Sciatic nerve (tissue), 2 donors: ENCODE measurements at places on chromosomes 2 and 18. TPM values are rescaled to one million over a fixed set of nuclear protein-coding genes. Genes with fewer than 3 reads are reported as not detected.

DNA sequence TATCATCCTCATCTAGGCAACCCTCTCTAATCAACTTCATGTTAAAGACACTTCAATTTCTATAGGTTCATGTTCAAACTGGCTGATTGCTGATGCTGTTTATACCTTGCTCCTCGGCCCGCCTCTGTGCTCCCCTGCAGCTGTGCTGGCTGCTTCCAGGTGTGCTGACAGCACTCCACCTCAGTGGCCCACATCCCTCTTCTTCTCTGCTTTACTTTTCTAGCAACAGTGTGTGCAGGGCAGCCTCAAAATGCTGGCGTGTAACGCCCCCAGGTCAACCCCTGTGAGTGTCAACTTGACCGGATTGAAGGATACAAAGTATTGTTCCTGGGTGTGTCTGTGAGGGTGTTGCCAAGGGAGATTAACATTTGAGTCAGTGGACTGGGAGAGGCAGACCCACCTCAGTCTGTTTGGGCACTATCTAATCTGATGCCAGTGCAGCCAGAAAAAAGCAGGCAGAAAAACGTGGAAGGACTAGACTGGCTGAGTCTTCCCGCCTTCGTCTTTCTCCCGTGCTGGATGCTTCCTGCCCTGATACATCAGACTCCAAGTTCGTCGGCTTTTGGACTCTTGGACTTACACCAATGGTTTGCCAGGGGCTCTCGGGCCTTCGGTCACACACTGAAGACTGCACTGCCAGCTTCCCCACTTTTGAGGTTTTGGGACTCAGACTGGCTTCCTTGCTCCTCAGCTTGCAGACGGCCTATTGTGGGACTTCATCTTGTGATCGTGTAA, 94.7 kb downstream of the COL6A3 start:
- DNase-seq = peak; percentile 51

DNA sequence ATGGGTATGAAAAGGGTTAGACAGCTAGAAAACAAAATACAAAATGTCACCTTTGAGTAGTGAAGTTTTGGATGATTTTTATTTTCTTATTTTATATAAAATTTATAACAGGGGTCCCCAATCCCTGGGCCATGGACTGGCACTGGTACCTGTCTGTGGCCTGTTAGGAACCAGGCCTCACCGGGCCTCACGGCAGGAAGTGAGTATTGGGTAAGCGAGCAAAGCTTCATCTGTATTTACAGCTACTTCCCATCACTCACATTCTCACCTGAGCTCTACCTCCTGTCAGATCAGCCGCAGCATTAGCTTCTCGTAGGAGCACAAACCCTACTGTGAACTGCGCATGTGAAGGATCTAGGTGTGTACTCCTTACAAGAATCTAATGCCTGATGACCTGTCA, 202.8 kb upstream of the TWIST2 start:
- no peak for DNase-seq

TTLL4 gene
- 50.3 TPM for total RNA-seq

GRCh38 chr2:85734942-85735608, 18.7 kb upstream of the ATOH8 start:
- DNase-seq = no peak
